ENCODE measurements at places on chromosomes 12 and 14.

DNA sequence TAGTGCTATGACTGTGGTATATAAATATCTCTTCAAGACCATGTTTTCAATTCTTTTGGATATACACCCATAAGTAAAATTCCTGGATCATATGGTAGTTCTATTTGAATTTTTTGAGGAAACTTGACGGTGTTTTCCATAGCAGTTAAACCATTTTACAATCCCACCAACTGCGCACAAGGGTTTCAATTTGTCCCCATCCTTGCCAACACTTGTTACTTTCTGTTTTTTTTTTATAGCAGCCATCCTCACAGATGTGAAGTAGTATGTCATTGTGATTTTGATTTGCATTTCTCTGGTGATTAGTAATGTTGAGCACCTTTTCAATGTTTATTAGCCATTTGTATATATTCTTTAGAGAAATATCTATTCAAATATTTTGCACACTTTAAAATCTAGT, 14.5 kb upstream of the A2M start:
- DNase-seq: no peak

DNA sequence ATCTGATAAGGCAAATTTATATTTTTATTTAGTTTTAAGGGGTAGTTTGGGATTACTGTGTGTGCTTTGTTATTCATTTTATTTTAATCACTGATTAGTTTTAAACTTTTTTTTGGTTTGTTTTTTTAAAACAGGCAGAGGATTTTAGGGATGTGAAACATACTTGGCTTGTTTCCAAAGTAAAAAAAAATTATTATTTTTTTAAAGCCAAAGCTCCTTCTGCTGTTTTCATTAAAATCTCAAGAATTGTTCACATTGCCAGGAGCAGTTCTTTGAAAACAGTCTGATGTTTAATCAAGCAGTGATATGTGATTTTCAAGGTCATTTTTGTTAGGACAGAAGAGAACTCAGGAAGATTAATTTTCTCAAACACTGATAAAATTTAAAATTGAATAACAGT, 11.2 kb downstream of the TTC8 start:
- no peak for DNase-seq

GRCh38 chr12:15856097-15856982, 25.8 kb upstream of the STRAP start:
- DNase-seq: no peak

DNA sequence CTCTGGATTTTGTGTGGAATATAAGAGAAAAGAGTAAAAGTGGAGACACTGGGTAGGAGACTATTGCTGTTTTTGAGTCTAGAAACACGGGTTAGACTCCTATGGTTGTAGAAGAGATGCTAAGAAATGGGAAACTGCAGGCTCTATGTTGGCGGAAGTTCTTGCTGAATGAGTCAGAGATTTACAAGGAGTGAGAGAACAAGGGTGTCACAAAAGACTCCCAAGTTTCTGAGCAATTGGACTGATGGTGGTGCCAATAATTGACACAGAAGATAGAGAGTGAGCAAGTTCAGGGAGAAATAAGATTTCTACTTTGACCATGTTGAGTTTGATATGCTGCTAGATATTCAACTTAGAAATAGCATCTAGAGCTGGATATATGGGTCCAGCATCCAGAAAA, 2.6 kb upstream of the PRKD1 start:
- no peak for DNase-seq

DNA sequence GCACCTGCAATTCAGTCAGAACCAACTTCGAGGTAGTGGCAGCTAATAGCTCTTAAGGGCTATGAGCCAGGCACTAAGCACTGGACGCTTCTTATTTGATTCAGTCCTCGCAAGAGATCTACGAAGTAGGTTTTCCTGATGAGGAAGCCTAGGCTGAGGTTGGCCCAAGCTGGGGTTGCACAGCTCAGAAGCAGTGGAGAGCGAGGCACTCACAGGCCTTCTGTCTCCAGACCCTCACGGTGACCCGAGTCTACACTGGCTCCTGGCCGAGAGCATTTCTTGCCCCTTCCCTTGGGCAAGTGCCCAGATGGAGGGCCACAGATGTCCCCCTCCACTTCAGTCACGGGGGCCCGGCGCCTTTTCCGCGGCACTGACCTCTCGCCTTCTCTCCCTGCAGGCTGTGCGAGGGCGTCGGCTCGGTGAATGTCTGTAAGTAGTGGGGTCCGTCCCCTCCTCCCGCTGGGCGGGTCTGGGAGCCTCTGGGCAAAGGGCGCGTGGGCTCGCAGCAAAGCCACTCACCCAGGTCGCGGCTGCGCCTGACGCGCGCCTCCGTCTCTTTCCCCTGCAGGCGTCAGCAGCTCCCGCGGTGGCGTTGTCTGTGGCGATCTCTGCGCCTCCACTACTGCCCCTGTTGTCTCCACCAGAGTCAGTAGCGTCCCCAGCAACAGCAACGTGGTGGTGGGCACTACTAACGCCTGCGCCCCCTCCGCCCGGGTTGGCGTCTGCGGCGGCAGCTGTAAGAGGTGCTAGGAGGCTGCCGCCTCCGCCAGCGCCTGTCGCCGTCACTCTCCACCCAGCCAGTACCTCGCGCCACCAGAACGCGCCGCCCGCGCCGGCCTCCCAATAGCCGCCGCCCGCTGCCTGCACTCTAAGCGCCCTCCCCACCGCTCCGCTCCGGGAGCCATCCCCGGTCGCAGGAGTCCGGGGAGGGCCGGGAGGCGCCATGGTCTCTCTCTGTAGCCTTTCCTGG, 13.1 kb downstream of the KRT83 start:
- DNase-seq: no peak

DNA sequence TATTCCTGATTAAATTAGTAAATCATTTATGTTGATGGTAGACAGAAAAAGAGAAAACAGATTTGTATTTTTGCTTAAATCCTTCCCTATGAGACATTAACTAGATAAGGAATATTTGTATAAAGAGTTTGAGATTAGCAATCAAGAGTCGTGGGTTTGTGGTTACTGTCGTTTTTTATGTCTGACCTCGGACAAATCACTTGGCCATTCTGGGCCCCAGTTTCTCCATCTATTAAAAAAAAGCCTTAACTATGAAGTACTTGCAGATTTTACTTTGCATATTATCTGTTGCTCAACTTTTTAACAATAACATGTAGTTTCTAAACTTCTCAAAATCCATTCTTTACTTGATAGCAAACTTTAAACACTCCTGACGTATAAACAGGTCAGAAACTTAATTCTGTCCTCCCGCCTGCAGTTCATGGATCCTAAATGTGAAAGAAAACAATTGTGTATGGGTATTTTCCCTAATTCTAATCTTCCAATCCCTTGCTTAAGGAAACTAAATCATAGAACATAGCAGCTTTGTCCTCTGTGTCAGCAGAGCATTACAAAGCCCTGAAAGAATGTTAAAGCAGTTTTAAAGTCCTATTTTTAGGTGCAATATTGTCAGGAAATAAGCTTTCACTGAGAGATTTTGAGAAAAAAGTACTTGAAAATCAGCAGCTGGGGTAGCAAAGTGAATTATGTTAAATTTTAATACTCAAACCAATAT, 118.2 kb downstream of the GPR135 start:
- DNase-seq: no peak

- no peak for DNase-seq
Measured at GRCh38 chr12:11879306-11879705, 191.4 kb upstream of the BCL2L14 start.

DNA sequence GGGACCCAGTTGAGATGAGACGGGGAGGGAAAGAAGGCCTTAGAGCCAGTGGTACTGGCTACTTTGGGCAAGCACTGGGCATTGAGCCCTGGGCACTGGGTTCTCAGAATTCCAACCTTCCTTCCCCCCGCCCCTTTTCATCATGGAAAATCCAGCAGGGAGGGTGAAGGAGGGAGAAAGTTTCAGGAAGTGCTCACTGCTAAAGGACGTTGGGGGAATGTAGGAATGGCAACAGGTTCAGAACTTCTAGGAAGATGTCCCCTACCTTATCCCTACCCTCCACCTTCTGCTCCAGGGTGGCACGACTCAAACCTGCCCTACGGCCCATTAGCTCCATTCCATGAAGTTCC, 4.2 kb upstream of the TNS2 start:
- no peak for DNase-seq

- DNase-seq: no peak
Measured at GRCh38 chr12:113735131-113735530, 231.0 kb downstream of the RBM19 start.

GRCh38 chr12:28278499-28278898, 88.2 kb downstream of the CCDC91 start:
- no peak for DNase-seq

GRCh38 chr12:131491916-131492490, 218.9 kb upstream of the SFSWAP start:
- no peak for DNase-seq

DNA sequence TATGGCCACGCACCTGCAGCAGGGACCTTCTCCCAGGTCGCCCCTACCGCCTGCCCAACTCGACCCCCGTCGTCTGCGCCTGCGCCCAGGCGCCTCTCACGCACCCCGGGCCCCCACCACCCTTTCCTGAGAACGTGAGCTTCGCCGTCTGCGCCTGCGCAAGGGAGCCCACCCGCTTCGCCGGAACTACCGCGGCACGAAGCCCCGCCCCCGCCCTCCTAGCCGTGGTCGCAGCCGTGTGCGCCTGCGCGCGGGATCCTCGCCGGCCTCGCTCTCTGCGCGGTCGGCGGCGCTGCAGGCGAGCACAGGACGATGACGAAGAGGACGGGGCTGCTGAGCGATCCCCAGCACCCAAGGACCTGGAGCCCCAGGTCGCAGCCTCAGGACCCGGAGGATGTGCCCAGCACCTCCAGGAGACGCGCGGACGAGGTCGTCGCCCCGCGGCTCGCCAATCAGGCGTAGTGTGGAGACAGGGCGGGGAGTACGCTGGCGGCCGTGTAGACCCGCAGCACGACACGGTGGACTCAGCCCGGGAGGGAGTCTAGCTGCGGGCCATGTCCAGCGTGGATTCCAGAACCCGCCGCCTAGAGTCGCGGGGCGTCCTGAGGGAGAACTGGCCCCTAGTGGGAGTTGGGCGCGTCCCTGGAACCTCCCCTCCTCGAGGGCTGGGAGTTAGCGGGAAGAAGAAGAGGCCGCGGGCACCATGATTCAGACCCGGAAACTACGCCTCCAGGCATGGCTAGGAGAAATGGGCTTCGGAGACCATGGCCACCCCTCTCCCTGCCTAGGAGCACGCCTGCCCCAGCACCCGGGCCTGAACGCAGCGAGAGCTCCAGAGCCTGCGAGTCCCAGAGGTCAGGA, 1120.8 kb upstream of the TMEM132C start:
- no peak for DNase-seq

GRCh38 chr12:14950982-14951746, 10.2 kb downstream of the ARHGDIB start:
- DNase-seq: no peak

GRCh38 chr12:71438670-71439361, 782 bp upstream of the LGR5 start:
- DNase-seq: no peak

- no peak for DNase-seq
Measured at GRCh38 chr14:78974691-78975090, 804.5 kb downstream of the NRXN3 start.

GRCh38 chr12:129036135-129036534, 182.9 kb downstream of the GLT1D1 start:
- DNase-seq: no peak

DNA sequence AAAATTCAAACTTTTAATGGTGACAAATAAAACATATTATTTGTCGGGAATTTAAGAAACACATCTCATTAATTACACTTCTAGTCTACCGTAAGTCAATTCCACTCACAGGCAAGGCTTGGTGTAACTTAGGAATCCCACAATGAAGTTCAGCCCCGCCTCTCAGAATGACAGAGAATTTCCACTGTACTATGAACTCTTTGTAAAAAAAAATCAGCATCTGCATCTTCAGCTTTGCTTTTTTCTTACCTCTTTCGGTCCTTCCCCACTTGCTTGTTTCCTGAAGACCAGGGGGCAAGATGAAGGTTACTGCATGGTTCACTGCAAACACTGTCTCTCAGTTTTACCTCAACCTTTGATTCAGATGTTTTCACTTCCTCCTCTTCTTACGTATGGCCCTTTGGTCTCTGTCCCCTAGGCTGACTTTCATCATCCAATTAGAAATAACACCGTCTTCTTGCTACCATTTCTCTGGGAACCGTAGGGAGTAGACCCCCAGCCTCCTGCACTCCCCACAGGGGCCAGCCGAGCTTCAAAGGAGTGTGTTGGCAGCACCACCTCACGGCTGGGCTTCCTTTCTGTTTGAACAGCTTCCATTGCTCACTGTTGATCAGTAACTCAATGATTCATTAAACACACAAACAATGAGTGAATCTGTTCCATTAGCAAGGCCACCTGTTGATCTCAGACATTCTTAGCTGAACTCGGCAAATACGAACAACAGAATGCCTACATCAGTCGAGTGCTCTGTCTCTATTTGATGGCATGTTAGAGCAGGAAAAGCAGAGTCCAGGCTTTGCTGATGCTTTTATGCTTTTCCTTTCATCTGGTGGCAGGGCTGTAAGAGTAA, 343.0 kb downstream of the BMP4 start:
- DNase-seq: peak; percentile 65

DNA sequence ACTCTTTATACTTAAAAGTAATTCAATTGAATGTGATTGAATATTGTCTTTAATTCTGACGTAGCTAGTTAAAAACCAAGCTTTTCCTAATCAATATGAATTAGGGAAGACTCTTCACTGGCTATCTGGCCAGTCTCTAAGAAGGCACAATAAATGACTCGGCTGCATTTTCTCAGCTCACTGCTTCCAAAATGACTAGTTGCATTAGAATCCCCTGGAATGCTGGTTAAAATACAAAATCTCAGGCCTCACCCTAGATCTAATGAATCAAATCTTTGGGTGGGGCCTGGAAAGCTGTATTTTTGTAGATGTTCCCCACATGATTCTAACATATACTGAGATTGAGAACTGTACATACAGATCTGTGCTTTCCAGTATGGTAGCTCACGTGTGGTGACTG, 242.1 kb downstream of the CHST11 start:
- DNase-seq: no peak

GRCh38 chr14:23406244-23406643, 1.8 kb downstream of the MYH6 start:
- no peak for DNase-seq

- DNase-seq: no peak
Measured at GRCh38 chr14:61074852-61075251, 93.8 kb downstream of the SLC38A6 start.

GRCh38 chr14:58724702-58725101, 86.9 kb downstream of the DACT1 start:
- DNase-seq: no peak

GRCh38 chr12:50088577-50089335, 3.6 kb downstream of the SMARCD1 start:
- no peak for DNase-seq

- DNase-seq: no peak
Measured at GRCh38 chr12:32889011-32889760, 7.4 kb downstream of the PKP2 start.

- no peak for DNase-seq
Measured at GRCh38 chr14:64947710-64948611, 5.4 kb upstream of the GPX2 start.

DNA sequence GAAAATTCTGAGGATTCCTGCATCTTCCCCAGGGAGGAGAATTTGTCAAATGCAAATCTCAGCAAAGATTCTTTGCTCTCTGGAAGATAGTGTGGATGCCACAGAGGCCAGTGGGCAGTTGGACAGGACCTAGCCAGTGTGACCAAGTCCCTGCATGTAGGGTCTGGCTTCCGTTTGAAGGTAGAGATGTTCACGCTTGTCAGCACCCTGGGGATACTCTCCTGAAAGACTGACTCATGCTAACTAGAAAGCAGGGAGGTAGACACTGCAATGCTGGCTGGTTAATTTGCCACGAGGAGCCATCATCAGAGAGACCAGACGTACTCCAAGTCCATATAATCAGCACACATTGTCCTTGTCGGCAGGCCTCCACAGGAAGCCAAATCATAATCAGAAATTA, 130.1 kb downstream of the SAMD4A start:
- no peak for DNase-seq
